ENCODE measurements at places on chromosomes 13 and 19.

- no peak for DNase-seq
Observed at GRCh38 chr13:75985132-75985531, 349.0 kb downstream of the LMO7 start.

DNA sequence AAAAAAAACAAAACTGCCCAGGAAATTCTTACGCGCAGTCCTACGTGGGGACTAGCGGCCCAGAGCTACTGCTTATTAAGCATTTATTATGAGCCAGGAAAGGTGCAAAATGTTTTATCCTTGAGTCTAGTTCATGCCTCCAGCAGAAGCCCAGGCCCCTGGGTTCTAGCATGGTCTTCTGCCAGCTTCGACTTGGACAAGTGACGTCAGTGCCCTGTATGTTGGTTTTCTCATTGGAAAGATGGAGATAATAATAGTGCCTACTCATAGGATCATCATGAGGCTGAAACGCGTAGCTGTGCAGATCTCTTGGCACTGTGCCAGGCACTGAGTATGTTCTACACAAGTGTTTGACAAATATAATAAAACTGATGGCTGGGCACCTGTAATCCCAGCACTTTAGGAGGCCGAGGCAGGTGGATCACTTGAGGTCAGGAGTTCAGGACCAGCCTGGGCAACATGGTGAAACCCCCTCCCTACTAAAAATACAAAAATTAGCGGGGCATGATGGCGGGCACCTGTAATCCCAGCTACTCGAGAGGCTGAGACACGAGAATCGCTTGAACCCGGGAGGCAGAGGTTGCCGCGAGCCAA lies 12.4 kb upstream of the SULT2B1 start:
- no peak for DNase-seq

GRCh38 chr13:89382981-89383380 lies 1711.8 kb downstream of the SLITRK5 start:
- DNase-seq = no peak

GRCh38 chr13:45792827-45793303 lies 58.7 kb downstream of the SIAH3 start:
- DNase-seq = no peak

DNA sequence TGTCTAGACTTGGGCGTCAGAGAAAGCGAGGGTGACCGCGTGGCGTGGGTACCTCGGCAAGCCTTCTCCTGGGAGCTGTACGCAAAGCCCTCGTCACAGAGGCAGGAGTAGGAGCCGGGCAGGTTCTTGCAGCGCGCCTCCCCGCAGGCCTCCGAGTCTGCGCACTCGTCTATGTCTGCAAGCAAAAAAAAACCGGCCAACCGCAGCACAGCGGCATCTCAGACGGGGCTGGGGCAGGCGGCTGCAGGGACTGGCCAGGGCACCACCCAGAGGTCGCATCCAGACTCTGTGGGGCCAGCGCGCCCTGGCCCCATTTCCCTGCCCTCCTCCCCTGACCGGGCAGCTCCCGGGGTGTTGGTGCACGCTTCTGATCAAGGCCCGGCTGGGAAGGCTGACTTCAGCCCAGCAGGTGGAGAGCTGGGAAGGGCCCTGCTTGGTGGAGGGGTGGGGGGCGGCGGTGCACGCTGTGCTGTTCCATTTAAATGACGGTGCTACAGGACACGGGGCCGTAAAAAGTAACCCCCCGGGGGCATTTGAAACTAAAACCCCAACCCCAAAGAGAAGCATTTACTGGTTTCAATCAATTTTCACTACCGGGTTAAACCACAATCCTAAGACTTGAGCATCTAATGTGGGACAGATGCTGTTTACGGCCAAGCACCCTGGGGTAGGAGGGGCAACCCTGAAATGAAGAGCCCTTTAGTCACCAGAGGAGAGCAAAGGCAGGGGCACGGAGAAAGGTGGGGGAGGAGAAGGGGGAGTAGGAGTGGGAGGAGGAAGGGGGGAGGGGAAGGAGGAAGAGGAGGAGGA lies 28.2 kb downstream of the GAS6 start:
- DNase-seq = peak; percentile 54

GRCh38 chr13:104920091-104920490 lies 1615.4 kb downstream of the EFNB2 start:
- DNase-seq = no peak

DNA sequence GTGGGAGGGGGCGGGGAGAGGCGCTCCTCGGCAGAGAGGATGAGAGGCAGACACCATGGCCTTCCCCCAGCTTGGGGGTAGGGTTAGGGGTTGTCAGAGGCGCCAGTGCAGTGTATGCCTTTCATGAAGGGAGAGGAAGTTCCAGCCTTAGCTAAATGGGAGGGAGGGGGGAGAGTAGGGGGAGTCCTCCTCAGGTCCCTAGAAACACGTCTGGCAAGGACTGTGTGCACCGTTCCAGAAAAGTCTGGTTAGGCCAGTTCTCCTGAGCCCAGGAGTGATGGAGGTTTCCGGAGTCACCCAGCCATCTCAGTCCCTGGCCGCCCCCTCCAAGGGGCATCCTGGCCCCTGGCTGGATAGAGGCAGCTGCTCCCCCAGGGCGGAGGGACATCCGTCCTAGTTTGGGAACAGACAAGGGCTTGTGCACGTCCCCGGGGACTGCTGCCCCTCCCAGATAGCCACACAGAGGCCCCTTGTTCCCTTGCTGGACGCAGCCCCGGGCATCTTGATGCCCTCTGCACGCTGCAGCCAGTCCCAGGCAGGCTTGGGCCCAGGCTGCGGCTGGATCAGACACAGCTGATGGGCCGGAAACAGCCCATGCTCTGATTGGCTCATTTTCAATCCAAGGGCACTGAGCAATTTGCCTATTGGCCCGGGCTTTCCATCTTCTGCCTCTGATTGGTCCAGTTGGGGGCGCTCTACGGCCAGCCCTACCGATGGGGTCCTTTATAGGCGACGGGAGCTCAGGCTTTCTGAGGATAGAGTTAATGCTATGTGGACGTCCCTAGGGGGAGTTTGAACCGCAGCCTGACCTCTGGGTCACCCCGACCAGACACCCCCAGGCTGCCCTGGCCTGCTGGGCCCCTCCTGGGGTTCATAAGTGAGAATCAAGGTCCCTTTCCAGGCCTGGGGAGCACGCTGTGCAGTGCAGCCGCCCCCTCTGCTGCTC lies 3.8 kb downstream of the S1PR2 start:
- no peak for DNase-seq

GRCh38 chr19:670609-671075 lies 5.5 kb upstream of the FSTL3 start:
- no peak for DNase-seq

DNA sequence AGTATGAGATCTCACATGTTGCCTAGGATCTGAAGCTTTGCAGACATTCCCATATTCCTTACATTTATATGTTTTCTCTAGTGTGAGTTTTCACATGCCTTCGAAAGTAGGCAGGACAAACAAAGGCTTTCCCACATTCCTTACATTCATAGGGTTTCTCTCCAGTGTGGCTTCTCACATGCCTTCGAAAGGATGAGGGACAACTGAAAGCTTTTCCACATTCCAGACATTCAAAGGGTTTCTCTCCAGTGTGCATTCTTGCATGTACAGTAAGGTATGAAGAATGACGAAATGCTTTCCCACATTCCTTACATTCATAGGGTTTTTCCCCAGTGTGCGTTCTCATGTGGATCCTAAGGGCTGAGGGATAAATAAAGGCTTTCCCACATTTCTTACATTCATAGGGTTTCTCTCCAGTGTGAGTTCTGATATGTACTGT lies 14.2 kb downstream of the ZNF699 start:
- no peak for DNase-seq

DNA sequence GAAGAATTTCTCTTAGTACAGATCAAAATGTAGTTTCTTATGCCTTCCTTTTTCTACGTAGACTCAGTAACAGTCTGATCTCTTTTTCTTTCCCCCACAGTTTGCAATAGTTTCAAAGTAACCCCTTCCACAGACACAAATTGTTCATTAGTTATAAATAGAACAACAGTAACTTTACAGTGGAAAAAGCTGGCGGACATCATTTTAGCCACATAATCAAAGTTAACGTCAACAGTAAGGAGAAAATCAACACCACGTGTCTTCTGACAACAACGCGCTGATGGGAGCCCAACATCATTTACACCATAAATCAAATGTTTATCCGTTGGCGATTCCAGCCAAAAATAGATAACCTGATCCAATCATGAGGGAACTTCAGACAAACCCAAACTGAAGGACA lies 76.8 kb downstream of the ANKRD10 start:
- DNase-seq = no peak

- no peak for DNase-seq
Observed at GRCh38 chr19:17404621-17405249, 695 bp downstream of the BST2 start.

DNA sequence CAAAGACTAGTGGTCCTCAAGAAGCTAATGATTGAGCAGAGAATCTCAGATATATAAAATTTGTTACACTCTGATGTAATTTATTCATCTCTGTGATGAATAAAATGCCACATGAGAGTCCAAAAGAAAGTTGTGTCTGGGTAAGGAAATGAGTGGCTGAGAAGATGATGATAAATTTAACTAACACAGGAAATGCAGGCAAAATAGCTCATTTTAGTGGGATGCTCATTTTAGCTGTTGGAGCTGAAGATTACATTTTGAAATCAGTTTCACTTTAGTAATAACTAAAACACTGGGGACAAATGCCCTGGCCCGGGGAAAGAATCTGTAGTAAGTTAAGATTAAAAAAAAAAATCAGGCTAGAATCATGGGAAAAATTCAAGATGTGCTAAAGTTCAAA lies 35.2 kb downstream of the SPRY2 start:
- no peak for DNase-seq

DNA sequence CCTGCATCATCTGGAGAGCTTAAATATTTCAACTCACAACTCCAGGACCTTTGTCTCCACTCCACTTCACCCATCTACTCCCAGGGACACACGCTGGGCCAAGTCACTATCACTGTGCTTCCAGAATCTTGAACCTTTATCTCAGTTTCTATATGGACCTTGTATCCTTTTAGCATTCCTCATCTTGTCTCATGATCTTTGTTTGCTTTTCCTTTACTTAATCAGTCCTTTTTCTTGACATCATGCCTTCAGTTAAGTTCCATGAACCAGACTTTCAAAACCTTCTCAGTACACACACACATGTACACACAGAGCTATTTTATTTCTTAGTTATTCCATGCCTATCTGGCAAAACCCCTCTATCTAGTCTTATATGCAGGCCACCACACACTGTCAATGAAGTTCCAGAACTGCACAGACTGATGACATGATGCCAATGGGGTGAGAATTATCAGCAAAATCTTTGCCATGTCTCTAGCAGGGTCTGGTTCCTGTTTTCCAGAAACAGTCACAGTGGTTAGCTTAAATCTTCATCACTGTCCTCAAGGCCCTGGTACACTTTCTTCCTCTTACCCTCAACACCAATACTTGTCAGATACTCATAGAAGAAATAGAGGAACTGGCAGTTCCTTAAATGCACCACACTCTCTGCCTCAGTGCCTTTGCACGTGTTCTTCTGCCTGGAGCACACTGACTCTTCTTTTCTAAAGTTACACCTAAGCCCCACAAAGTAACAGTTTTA lies 77.6 kb upstream of the STARD13 start:
- no peak for DNase-seq

DNA sequence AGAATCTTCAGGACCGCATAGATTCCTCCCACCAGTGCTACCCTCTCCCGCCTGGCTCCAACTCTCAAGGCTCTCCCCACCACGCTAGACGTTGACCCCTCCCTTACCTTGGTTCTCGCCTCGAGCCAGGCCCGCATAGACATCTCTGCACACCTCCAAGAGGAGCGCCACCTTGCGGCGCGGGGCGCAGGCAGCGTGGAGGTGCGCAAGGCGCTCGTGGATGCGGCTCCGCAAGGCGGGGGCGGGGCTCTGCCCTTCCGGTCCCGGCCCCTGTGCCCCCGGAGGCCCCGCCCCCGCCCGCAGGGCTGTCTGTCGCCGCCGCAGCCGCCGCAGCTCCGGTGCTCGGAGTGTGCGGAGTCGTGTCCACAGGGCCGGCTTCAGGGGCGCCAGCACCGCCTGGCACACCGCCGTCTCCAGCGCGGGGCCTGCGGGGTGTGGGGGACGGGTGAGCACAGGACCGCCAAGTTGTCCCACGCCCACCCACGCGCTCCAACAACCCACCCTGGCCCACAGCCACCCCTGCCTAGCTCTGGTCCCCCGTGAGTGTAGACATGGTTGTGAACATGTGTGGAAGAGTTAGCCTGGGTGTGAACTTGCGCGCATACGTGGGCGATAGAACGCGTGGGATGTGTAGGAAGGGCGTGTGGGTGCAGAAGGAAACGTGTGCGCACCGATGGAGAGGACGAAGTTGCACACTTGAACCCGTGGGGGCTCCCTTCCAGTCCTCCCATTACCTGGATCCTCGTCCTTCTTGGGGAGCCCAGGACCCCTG lies 8.1 kb downstream of the RINL start:
- no peak for DNase-seq

- DNase-seq = no peak
Observed at GRCh38 chr13:101489643-101490405, 37.3 kb downstream of the ITGBL1 start.

- no peak for DNase-seq
Observed at GRCh38 chr13:32911506-32911905, 104.7 kb upstream of the KL start.

- DNase-seq = peak; percentile 70
Observed at GRCh38 chr19:12933287-12934072, at the start of gene FARSA. Gene FARSA, minus strand, starts transcription at chr19:12933711. Its CDS starts 15 bp downstream, at chr19:12933696.

GRCh38 chr19:38875656-38876395 lies 2.2 kb downstream of the RINL start:
- DNase-seq = no peak

- DNase-seq = no peak
Observed at GRCh38 chr13:44756276-44756810, 180.2 kb upstream of the TSC22D1 start.

DNA sequence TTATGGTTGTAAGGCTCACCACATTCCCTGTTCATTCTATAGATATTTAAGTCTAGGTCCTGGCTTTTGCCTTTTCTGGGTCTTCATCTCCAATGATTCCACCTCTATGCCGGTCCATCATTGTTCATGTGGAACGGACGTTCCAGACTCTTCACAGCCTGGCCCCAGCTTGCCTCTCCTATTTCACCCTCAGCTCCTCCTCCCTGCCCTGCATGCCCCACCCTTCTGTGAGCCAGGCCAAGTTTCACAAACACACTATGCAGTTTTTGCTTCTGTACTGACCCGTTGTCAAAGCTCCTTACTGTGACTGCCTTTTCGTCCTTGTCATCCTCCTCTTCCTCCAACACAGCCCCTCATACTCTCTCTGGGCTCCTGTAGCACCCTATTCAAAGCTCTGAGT lies 31.3 kb downstream of the TEX26 start:
- DNase-seq = no peak

GRCh38 chr19:9956956-9957355 lies 20.6 kb upstream of the OLFM2 start:
- DNase-seq = no peak

DNA sequence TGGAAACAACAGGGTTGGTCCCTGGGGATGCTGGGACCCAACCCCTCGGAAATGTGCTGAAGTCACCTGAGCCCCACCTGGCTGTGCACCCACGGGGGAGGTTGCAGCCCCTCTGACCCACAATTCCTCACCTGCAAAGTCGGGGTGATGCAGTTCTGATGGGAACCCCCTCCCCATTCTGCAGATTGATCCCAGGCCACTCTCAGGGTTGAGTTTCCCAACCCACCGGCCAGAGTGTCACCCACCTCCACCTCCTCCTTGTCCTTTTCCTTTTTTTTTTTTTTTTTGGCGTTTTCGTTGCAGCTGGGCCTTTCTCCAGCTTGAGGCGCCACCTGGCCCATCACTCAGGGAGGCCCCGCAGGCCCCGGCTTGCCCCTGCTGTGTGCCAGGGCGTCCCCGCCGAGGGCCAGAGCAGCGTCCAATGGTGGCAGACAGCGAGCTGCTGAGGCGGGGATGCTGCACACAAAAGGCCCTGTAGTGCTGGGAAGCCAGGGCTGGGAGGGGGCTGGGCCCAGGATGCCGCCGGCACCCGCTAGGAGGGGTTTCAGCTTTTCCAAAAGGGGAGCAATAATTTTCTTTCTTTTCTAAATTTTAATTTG lies 4.6 kb downstream of the PIK3R2 start:
- no peak for DNase-seq

Measured in AG09319 (cell line).